ENCODE measurements at places on chromosomes 3 and 15.
A peak's percentile ranks its signal among the peaks of the same experiment; 100 is the strongest.

GRCh38 chr15:99169769-99170311, 65.0 kb downstream of the SYNM start:
- no peak for DNase-seq

GRCh38 chr3:144564011-144564410, 592.4 kb downstream of the DIPK2A start:
- no peak for DNase-seq

GRCh38 chr3:112848196-112848595, 1.5 kb upstream of the CD200R1L start:
- DNase-seq: no peak

GRCh38 chr15:38598749-38599148, 34.1 kb upstream of the RASGRP1 start:
- no peak for DNase-seq

DNA sequence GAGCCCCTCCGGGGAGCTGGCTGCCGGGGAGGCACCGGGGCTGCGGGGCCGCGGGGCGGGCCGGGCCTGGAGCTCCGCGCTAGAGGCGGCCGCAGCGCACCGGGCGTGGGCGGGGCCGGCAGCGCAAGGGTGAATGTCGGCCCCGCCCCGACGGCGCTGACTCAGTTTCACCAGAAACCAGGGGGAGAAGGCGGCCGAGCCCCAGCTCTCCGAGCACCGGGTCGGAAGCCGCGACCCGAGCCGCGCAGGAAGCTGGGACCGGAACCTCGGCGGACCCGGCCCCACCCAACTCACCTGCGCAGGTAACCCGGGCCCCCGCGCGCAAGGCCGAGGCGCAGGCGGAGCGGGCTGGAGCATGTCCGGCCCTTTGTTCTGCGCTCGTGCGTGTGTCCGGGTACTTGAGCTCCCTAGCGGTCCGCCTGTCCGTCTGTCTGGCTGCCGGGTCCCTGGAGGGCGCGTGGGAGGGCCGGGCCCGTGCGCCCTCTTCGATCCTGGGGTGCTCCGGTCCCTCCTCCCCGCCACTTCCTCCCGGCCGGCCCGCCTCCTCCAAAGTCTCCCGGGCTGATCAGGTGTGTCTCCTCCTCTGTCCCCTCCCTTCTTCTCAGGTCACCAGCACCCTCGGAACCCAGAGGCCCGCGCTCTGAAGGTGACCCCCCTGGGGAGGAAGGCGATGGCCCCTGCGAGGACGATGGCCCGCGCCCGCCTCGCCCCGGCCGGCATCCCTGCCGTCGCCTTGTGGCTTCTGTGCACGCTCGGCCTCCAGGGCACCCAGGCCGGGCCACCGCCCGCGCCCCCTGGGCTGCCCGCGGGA, at the start of gene SPINT1:
Gene SPINT1, plus strand, starts transcription at position 164 of the 811 bp plus-strand sequence. Its CDS starts 507 bp downstream, at position 671.
- peak; percentile 36 for DNase-seq

Measured in left cardiac atrium (tissue), 4 donors.